H4 (cell line): ENCODE measurements at places on chromosomes 7 and 10.

GRCh38 chr10:66058594-66058993 is 867.2 kb upstream of the LRRTM3 start:
- DNase-seq: no peak

GRCh38 chr10:131086094-131086493 is 225.4 kb downstream of the TCERG1L start:
- no peak for DNase-seq

GRCh38 chr7:129370812-129371211 is 63.4 kb upstream of the STRIP2 start:
- no peak for DNase-seq

- DNase-seq: no peak
These were observed 5.3 kb downstream of the FRMD4A start for GRCh38 chr10:14325325-14325955.

- DNase-seq: no peak
These were observed 1127.7 kb upstream of the LRRTM3 start for GRCh38 chr10:65798133-65798532.
